Activated CD4-positive, alpha-beta T cell treated with anti-CD3 and anti-CD28 coated beads, Interleukin-2, amount 10 ng/mL, durations not matched to agents 24 days and 14 days (primary cell): ENCODE measurements at places on chromosomes 1 and 21. TPM values are rescaled to one million over a fixed set of nuclear protein-coding genes. Genes with fewer than 3 reads are reported as not detected.

Gene ALG14
- total RNA-seq = 1.7 and 2.1 TPM in 2 replicates

Gene FCRL3
- total RNA-seq = 0.05 and 0.09 TPM in 2 replicates

Gene CFAP107
- total RNA-seq = not detected in 2 replicates

Gene ERICH3
- total RNA-seq = not detected in 2 replicates

Gene ADGRL4
- total RNA-seq = not detected in 2 replicates

Gene F5
- total RNA-seq = 46.3 and 51.3 TPM in 2 replicates

Gene PTAFR
- total RNA-seq = 0.40 and 0.57 TPM in 2 replicates

Gene NGF
- not detected in 2 replicates for total RNA-seq

Gene INSRR
- 0.68 and 0.71 TPM in 2 replicates for total RNA-seq

Gene FAAH
- total RNA-seq = 4.6 and 6.8 TPM in 2 replicates

Gene FAM229A
- total RNA-seq = 4.2 and 4.4 TPM in 2 replicates

Gene SPATA21
- total RNA-seq = not detected in 2 replicates

Gene PGLYRP3
- total RNA-seq = not detected in 2 replicates

Gene KRTAP13-2
- not detected in 2 replicates for total RNA-seq

Gene AVPR1B
- total RNA-seq = not detected in 2 replicates

Gene TESK2
- total RNA-seq = 1.7 and 2.6 TPM in 2 replicates

Gene CCDC17
- total RNA-seq = 1.6 and 2.8 TPM in 2 replicates

Gene SELP
- 0.14 TPM in 1 of 2 replicates, not detected in the other for total RNA-seq

Gene FMOD
- total RNA-seq = 1.4 and 1.9 TPM in 2 replicates

Gene GPR52
- total RNA-seq = 2.5 and 3.0 TPM in 2 replicates

Gene CA6
- 1.0 and 1.3 TPM in 2 replicates for total RNA-seq

Gene SPRR3
- not detected in 2 replicates for total RNA-seq

Gene AMY1A
- not detected in 2 replicates for total RNA-seq

Gene HDAC1
- total RNA-seq = 181 and 184 TPM in 2 replicates

Gene DNAI4
- 0.26 and 2.7 TPM in 2 replicates for total RNA-seq

Gene SERTAD4
- total RNA-seq = not detected in 2 replicates

Gene AGMAT
- 31.0 and 31.5 TPM in 2 replicates for total RNA-seq

Gene OR6N1
- total RNA-seq = not detected in 2 replicates

Gene ANXA9
- 0.12 TPM in 1 of 2 replicates, not detected in the other for total RNA-seq

Gene ZNF648
- total RNA-seq = not detected in 2 replicates

Gene DCST1
- not detected in 2 replicates for total RNA-seq

Gene LGR6
- total RNA-seq = not detected in 2 replicates

Gene F13B
- not detected in 2 replicates for total RNA-seq

Gene SLFNL1
- 0.14 and 0.26 TPM in 2 replicates for total RNA-seq

Gene OLIG1
- total RNA-seq = not detected in 2 replicates

Gene CENPL
- total RNA-seq = 23.2 and 24.4 TPM in 2 replicates
